ENCODE measurements at places on chromosomes 7 and 10.

DNA sequence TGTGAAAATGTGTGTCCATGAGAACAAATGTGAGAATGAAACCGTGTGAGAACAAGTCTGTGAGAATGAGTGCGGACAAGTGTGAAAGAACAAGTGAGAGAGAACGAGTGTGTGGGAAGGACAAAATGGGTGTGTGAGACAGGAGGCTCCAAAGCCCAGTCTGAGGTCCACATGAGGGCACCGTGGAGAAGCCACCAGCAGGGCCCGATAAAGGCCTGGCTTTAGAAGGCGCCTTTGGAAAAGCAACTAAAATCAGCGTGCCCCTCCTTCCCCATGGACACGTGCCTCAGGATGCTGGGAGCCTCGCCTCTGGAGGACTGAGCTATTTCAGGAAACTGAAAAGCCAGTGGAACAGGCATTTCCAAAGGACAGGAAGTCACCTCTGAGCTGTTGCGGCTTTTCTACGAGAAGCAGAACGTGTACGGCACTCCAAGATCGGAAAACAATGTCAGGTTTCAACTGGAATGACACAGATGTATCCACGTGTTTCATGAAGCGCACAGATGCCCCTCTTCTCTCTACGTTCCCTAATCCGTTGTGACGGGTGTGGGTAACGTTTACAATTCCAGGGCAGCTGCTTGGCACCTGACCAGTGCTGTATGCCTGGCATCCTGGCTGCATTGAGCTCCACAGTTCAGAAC lies 46.4 kb downstream of the ESYT2 start:
- DNase-seq: peak; percentile 61

DNA sequence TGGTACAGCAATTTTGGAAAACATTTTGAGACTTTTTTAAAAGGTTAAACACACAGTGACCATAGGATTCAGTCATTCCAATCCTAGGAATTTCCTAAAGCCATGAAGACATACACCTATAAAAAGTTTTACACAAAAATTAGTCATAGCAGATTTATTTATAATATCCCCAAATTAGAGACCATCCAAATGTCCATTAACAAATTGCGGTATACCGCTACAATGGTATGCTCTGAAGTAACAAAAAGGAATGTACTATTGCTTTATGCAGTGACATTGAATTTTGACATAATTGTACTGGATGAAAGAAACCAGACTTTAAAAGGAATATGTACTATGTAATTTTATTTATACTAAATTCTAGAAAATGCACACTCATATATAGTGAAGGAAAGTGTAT lies 362.8 kb downstream of the HGF start:
- no peak for DNase-seq

DNA sequence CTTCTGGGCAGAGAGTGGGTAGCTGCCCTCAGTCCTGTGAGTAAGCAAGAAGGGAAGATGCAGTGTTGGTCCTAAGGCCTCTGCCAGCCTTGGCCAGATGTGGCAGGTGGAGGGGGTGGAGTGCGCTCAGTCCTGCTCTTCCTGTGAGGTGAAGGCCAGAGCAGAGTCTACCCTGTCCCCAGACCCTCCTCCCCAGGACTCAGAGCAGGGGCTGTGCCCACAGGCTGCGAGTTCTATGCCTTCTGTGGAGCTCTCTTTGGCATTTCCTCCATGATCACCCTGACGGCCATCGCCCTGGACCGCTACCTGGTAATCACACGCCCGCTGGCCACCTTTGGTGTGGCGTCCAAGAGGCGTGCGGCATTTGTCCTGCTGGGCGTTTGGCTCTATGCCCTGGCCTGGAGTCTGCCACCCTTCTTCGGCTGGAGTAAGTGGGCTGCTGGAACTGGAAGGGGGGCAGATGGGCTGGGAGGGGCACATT lies 4.0 kb downstream of the OPN4 start:
- no peak for DNase-seq

DNA sequence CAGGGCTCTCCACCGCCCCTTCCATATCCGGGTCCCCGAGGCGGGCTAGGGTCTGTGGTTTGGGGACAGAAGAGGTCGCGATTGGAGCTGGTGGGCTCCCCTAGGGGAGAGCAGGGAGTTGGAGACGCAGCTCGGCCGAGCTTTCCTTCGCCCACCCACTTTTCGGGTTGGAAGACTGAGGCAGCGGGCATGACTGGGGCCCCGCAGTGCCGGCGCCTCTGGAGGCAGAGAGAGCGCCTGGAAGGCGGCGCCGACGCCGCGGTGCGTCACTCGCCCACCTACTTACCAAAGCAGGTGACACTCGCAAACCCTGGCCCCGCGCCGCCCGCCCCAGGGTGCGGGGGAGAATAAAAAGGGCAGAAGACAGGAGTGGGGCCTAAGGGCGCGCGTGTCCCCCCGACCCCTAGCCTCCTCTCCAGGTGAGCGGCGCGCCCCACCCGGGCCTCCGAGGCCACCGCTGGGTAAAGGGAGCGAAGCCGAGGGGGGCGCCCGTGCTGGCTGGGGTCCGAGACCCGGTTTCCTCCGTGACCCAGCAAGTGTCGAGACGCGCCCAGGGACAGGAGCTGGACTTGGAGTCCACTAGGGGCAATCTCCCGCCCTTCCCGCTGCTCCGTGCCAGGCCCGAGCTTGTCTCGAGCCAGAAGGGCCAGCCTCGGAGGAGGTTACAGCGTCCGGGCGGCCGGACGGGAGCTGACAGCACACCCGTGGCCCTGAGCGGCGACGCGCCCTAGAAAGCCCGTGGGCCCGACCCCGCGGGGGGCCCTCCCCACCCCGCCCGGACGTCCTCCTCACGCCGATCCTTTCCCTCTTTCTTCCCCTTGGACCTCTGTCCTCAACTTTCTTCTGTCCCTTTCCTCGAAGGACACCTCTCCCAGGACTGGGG lies 34.4 kb upstream of the GRID1 start:
- no peak for DNase-seq

DNA sequence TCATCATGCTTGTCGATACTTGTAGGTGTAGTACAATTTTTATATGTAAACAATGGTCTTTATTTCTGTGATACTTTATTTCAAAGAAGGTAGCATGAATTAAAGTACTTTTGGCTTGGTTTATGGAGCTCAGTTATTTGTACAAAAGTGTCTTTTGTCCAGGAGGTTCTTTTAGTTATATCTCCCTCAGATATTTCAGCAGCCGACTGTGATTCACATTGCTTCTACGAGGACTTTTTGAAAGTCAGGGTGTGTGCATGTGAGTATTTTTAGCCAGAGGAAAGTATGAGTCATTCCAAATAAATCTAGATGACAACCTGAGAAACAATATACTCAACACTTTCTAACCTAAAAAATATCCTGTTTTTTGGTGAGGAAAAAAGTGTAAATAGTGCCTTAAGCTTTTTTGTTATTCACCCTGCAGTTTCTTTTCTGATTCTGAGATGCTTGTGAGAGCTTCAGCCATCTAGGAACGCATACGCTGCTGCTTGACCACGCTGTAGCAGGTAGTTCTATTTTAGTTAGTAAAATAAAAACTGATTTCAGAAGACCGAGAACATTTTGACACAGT lies 595 bp upstream of the SUN1 start:
- no peak for DNase-seq

GRCh38 chr7:155702616-155703015 lies 58.2 kb downstream of the RBM33 start:
- DNase-seq: no peak
